ENCODE measurements at places on chromosomes 1 and 21. TPM values are rescaled to one million over a fixed set of nuclear protein-coding genes. Genes with fewer than 3 reads are reported as not detected.

The SLC44A5 gene
- total RNA-seq, result not detected

The FAM229A gene
- total RNA-seq, result 3.2 TPM

The RAB25 gene
- total RNA-seq, result not detected

The HSD11B1 gene
- total RNA-seq, result 0.12 TPM

The SPATA46 gene
- not detected for total RNA-seq

The OR2W3 gene
- not detected for total RNA-seq

The GNPAT gene
- 39.3 TPM for total RNA-seq

The KPRP gene
- not detected for total RNA-seq

The PIK3C2B gene
- total RNA-seq, result 9.2 TPM

The NUDT17 gene
- total RNA-seq, result 6.4 TPM

The TGFB2 gene
- total RNA-seq, result 14.4 TPM

The TENT5C gene
- total RNA-seq, result 0.07 TPM

The NECAP2 gene
- total RNA-seq, result 40.1 TPM

The MANEAL gene
- 26.9 TPM for total RNA-seq

The PCP4L1 gene
- not detected for total RNA-seq

The RHD gene
- not detected for total RNA-seq

The RBM11 gene
- not detected for total RNA-seq

The SPRR5 gene
- not detected for total RNA-seq

The RPL22 gene
- total RNA-seq, result 657 TPM

The ENSA gene
- 165 TPM for total RNA-seq

The ANGPTL1 gene
- not detected for total RNA-seq

The RASAL2 gene
- total RNA-seq, result 13.8 TPM

The PDZK1IP1 gene
- total RNA-seq, result 11.2 TPM

The GJA8 gene
- total RNA-seq, result not detected
